ENCODE measurements at places on chromosomes 12 and 14.

DNA sequence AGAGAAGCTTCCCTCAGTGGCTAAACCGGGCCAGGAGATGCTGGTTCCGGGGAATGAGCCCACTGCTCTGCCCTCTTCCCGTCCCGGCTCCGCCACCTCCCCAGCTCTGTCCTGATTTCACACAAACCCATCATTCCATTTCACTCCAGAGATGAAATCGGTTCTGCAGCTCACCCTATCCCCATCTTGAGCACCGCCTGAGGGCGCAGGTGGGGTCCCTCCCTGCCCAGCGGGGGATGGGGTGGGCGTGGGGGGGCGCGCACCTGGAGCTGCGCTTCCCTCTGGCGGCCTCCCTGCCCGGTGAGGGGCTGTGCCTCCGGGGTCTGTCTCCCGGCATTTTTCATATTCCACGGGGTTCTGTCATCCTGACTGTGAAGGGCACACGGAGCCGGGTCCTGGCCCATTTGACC lies 44.7 kb downstream of the NOC4L start:
- DNase-seq, result no peak

- DNase-seq, result no peak
These were observed 123.9 kb downstream of the PLXNC1 start for GRCh38 chr12:94272280-94272679.

- DNase-seq, result no peak
These were observed 4.1 kb downstream of the CMAS start for GRCh38 chr12:22050078-22050477.

- peak; percentile 52 for DNase-seq
These were observed 156.0 kb downstream of the SAMD4A start for GRCh38 chr14:54722791-54723432.

- no peak for DNase-seq
These were observed 85.1 kb downstream of the RGS6 start for GRCh38 chr14:72017290-72017689.

GRCh38 chr12:102484428-102484958 lies 4.1 kb upstream of the IGF1 start:
- DNase-seq, result peak; percentile 46

- no peak for DNase-seq
These were observed 342.5 kb downstream of the TMEM132D start for GRCh38 chr12:129561304-129561703.

DNA sequence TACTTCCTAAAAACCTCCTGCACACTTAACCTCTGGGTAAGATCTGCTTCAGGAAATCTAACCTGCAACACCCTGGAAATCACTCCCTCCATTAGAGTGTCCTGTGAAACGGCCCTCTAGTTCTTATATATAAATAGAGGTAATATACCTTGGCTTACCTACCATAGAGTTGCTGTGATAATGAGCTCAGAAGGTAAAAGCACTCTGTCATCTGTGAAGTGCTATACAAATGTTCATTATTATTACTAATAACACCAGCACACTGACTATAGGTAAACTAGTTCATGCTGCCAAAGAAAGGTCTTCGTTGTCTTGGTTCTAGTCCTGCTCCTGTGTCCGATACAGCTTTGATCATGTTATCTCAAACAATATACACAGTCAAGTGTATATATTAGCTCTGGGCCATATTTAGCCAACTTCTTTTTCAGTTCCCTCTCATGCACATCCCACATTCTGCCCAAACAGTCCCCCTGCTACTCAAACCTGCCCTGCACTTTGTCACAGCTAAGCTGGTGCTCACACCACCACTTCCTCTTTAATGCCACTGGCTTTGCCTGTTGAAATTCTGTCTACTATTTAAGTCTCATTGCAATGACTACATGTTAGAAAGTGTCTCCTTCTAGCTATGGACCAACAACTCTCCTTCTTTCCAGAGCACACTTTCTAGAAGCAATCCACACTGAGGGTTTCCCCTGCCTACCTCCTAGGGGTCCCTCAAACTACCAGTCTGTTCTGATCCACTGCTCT lies 5.1 kb downstream of the E2F7 start:
- no peak for DNase-seq

DNA sequence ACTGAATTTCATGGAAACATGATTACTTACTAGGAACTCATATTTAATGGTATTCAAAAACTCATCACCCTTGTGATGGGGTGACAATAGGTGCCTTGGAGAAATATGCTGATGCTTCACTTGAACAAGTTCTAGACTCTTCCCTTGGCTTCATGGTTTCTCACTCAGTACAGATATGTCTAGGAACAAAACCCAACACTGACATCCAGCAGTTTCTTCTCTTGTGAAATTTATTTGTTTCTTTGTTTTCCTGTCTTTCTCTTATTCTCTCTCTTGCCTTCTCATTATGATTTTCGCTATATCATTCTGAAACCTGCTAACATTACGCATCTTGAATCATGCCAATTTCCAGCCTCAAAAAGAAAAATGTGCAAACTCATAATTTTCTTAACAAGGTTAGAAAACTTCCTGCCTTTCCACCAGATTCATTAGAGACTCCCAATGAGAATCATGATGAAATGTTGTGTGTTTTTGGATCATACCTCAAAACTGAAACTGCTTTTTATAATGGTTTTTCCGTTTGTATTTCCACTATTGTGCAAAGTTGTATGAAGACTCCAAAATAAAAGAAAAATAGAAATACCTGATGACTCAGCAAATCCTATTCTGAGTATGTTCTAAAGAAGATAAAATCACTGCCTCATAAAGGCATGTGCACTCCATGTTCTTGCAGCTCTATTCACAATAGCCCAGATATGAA lies 1021.5 kb downstream of the TMEM121 start:
- no peak for DNase-seq

DNA sequence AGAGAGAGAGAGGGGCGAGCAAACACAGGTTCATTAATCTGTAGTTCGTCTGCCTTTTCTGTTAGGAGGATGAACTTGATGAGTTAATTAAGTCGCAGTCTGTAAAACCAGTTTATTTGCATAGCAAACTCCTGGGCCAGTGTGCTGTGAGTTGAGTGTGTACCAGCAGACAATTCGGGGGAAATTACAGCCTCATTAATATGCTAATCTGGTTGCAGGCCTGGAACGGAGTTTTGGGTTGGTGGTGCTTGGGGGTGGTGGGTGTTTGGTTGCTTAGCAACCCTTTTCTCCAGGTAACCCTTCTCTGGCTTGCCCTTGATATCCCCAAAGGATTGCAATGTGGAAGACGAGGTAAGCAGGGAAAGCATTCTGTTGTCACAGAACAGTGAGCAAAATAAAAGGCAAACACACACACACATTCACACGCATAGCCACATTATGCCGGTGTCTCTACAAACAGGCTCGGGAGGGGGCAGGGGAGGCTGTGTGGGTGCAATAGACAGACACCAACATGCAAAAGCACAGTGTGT lies 29.2 kb upstream of the LHX5 start:
- no peak for DNase-seq

DNA sequence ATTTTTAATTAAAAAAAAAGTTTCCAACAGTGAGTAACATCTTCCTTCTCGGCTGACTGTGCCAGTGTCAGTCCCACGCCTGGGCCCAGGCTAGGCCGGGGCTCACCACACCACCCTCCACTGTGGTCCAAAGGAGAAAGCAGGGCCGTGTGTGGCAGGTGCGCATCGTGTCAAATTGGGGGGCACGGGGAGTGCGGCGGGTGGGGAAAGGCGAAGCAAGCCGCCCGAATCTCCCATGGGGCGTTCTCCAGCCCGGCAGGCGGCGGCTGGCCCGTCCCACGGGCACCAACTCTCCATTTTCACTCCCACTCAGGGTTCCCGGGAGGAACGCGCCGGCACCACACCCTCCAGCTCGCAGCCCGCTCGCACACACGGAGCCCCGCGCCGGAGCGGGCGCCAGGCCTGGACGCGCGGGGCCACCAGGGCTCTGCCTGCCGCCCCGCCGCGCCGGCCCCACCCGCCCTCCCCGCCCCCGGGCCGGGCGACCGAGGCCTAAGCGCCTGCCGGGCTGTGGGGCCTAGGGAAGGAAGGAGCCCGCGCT lies 604 bp downstream of the EEA1 start:
- peak; percentile 15 for DNase-seq

DNA sequence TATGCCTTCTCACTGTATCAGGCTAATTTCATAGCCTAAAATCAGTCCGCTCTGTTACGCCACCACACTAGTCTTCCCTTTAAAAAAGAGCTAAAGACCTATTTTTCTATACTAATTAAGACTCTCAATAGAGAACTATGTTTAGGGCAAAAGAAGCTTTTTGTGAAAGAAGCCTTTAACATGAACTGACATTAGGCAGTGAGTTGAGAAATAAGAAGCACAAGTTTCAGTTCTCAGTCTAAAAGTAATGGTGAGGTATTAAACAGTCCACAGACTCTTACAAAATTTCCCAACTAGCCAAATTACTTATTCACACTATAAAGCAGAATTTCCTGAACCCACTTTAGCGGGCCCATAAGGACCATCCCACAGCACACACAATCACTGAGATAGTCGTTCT lies 93.7 kb downstream of the SOX5 start:
- no peak for DNase-seq

DNA sequence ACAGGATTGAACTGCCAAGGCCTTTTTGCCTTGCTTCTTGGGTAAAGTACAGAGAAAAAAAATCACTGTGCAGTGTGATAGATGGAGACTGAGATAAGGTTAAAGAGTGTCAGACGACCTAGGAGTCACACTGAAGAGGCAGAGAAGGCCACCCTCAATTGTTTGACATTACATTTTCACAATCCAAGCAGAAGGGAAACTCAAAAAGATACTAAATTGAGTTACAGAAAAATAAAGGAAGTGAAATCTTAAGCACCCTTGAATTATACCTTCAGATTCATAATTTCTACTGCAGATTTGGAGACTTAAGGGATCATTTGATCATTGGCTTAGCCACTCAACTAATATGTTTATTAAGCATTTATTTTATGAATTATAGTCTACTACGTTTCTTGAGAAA lies 97.1 kb downstream of the MYF5 start:
- no peak for DNase-seq

DNA sequence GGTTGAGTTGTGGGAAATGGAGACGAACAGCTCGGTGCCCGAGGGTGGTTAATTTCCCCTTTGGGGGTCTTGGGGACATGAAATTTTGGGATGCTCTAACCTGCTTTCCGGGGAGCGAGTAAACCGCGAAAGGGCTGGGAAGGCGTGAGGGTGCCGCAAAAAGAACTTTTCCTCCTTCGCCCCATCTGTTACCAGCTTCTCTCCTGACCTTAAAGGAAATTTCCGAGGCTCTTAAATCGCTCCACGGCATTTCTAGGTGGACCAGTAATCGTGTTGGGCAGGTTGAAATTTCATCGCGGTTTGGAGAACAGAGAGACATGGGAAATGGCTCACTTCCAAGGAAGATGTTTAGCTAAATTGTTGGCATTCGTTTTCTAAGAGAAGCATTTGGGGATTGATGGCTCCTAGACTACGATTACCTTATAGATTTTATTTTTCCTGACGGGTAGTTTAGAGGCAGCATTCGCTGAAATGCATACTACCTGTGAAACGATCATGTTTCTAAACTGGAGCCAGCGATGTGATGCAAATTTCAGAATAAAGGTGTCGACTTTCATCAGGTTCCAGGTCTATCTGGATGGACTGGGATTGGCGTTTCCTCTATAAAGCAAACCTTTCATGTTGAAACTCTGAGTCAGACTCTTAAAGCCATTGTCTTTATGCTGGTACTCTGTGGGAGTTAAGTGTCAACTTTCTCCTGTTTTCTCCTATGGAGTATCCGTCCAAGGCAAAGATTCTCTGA lies 414.5 kb downstream of the PCNX1 start:
- peak; percentile 54 for DNase-seq

- DNase-seq, result peak; percentile 62
These were observed 334.3 kb upstream of the SYT1 start for GRCh38 chr12:78530100-78530765.

- DNase-seq, result peak; percentile 45
These were observed 1.4 kb downstream of the CALCOCO1 start for GRCh38 chr12:53725824-53726223.

DNA sequence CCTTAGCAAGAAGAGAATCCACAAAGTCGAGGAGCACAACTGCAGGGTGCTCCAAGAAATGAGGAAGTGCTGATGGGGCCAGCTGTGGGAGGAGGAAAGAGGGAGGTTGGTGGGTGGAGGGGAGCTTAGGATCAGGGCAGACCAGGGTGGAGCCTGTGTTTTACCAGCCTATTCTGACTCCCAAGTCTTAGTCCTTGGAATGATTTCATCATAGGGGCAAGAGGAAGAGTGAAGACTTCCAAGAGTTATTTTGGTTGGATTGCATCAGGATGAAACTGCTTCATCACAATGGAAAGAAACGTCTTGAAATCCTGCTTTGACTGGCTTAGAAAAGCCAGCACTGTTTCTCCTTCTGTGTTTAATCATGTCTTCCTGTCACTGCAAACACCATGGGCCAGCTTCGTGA lies 194.0 kb downstream of the DPF3 start:
- peak; percentile 92 for DNase-seq

GRCh38 chr14:33857650-33858049 lies 93.2 kb downstream of the EGLN3 start:
- DNase-seq, result no peak

GRCh38 chr14:100706860-100707259 lies 19.8 kb upstream of the DLK1 start:
- no peak for DNase-seq

- no peak for DNase-seq
These were observed 1.0 kb downstream of the RASAL1 start for GRCh38 chr12:113134521-113134951.

GRCh38 chr14:44782775-44783238 lies 178.9 kb downstream of the KLHL28 start:
- DNase-seq, result peak; percentile 78

DNA sequence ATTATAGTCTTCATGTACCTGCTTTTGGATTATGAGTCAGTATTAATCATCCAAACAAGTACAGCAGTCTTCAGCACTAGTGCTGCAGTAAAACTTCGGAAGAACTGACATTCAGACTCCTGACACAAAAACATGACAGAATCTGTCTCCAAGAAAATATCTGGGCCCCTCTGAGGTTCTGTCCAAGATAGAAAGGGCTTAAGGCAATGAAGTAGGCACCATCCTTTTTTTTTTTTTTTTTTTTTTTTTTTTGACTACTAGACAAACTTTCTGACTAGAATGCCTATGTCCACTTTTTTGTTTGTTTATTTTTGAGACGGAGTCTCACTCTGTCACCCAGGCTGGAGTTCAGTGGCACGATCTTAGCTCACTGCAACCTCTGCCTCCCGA lies 112.5 kb downstream of the MED13L start:
- DNase-seq, result peak; percentile 32

GRCh38 chr12:128259556-128260070 lies 7.4 kb upstream of the TMEM132C start:
- DNase-seq, result peak; percentile 14

GRCh38 chr14:33839193-33840076 lies 111.4 kb downstream of the EGLN3 start:
- DNase-seq, result peak; percentile 31
